Cardiac fibroblast (primary cell): ENCODE measurements at places on chromosomes 2 and 18.

GRCh38 chr2:164947281-164947680 is 8.0 kb downstream of the SLC38A11 start:
- DNase-seq = no peak

- DNase-seq = peak; percentile 61
These were observed 23.4 kb upstream of the PTPN2 start for GRCh38 chr18:12907258-12907925.

- peak; percentile 86 for DNase-seq
These were observed 47.7 kb upstream of the SMIM21 start for GRCh38 chr18:75475228-75475627.

DNA sequence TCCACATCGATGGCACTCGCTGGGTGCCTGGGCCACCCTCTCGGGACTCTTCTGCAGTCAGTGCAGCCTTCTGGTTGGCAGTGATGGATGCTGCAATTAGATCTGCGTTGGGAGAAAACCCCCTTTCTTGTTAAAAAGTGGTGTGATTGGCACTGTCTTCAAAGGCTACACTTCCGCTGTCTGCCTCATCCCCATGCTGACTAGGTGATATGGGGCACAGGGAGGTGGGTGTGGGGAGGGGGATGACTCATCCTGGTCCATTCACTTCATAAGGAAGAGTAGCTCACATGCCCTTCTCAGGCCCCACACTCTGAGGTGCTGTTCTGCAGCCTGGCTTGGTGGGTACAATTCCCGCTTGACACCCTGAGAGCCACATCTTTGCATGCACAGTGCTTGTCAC is 77.4 kb downstream of the THNSL2 start:
- DNase-seq = no peak

GRCh38 chr18:60389314-60389713 is 16.7 kb upstream of the MC4R start:
- no peak for DNase-seq

DNA sequence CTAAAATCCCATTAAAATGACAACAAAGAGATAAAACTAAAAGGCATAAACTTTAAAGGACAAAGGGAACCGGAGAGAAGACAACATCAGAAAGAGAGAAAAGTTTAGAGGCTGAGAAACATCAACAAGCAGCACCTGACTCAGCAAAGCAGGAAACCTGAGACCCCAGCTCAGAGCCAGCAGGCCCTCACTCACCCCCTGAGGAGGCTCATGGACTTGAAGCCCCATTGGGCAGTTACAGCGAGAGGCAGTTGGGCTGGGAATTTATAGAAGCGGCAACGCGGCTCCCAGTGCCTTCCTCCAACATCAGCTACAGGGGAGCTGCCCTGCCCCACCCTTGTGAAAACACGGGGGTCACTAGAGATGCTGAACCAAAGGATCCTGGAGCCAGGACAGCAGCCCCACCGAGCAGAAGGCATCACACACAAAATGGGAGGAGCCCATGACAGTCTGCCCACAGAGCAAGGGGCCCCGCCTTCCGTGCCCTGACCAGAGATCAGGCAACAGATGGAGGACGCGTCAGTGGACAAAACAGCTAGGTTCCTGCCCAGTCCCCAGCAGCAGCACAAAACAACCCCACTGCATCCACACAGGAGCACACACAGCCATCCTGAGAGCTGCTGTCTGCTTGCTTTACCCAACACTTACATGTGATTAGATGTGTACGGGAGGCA is 52.7 kb downstream of the CMPK2 start:
- DNase-seq = no peak

DNA sequence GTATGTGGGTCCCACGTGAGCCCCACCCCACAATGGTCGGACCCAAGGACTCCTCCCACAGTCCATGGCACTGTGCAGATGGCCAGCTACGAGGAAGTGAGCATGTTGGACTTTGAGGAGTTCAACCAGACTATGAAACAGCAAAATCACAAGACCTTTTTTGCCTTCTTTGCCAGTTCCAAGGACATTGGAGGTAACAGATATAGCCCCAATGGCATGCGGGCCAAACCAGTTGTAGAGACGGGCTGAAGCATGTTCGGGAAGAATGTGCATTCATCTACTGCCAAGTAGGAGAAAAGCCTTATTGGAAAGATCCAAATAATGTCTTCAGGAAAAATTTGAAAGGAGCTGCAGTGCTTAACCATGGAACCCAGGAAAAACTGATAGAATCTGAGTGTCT is 12.6 kb downstream of the DNER start:
- DNase-seq = no peak

- DNase-seq = peak; percentile 12
These were observed 121.2 kb downstream of the ZAP70 start for GRCh38 chr2:97834610-97835009.

DNA sequence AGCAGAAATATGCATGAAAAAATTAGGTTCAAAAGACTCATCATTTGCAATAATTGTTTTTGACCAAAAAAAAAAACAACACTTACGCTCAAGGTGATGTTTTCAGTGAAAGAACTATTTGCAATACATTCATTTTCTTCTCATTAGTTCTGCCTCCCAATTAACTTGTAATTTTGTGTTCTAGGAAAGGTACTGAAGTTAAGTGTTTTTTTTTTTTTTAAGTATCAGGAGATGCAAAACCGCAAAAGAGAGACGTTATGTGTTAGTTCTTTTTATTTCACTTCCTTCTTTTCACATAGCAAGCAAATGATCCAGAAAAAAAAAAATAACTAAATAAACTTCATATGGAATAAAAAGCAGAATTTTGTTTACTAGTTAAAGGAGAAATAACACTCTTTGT is 735.2 kb upstream of the GCFC2 start:
- DNase-seq = no peak

- DNase-seq = no peak
These were observed 43.9 kb upstream of the KCNF1 start for GRCh38 chr2:10867692-10868420.

DNA sequence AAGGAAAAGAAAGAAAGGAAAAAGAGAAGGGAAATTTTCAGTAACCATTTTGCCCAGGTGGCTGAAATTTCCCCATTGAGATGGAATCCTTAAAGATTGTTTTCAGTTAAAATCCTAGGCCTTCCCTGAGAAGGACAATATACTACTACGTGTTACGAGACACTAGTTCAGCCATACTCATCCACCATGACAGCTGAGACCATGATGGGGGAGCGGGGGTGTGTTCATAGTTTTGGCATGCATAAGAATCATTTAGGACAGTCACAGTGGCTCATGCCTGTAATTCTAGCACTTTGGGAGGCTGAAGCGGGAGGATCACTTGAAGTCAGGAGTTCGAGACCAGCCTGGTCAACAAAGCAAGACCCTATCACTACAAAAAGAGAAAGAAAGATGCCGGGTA is 28.0 kb downstream of the PLA2R1 start:
- no peak for DNase-seq

GRCh38 chr2:217937446-217937845 is 65.3 kb downstream of the TNS1 start:
- DNase-seq = peak; percentile 48

GRCh38 chr2:160753960-160754359 is 260.4 kb upstream of the RBMS1 start:
- no peak for DNase-seq

GRCh38 chr2:3348767-3349166 is 28.9 kb downstream of the EIPR1 start:
- no peak for DNase-seq

DNA sequence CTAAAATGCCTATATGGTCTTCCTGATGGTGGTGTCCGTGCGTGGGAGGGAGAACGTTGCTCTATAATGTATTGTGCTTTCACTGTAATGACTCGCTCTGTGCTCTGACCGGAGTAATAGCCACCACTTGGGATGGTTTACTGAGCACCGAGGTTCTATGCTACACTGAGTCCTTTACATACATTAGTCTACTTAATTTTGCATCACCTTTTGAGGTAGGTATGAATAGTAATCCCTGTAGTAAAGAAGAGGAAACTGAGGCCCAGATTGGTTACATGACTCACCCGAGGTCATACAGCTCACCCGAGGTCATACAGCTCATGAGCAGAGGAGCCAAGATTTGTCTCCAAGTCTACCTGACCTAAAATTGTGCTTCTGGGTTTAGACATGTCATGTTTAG is 79.5 kb downstream of the ARMC9 start:
- no peak for DNase-seq

GRCh38 chr2:88253375-88253774 is 83.2 kb downstream of the THNSL2 start:
- DNase-seq = no peak

DNA sequence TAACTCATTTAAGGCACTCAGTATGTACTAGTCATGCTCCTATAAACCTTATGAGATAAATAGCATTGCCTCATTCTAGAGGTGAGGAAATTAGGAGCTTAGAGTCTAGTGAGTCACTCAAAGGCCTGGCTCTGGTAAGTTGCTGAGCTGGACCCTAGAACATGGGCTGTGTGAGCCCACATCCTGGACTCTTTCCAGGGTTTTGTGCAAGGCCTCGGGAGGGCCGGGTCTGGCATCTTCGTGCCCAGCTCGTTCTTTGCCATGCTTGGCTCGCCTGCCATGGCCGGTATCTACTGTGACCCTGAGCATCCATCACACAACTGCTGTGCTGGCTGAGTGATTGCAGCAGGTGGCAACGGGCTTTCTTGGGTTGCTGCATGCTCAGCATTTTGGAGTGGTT is 168.0 kb downstream of the LPIN1 start:
- peak; percentile 44 for DNase-seq

- no peak for DNase-seq
These were observed 36.9 kb upstream of the KLF11 start for GRCh38 chr2:10006236-10007161.

DNA sequence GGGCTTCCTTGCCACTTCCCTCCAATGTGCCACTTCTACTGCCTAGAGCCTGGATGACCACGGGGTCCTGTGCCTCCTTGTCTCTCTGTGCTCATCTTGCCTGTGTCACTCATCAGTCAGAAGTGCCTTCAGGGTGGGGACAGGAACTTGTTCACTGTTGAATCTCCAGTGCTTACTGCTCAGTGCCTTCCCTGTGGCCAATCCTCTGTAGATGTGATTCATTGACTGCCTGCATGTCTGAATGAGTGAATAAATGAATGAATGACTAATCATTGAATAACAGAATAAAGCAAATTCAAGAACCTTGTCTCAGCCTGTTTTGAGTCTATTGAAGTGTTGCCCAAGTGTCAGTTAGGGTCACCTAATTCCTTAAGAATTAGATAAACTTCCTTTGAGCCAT is 42.3 kb upstream of the FAM136A start:
- DNase-seq = peak; percentile 43
